Activated CD4-positive, alpha-beta T cell treated with anti-CD3 and anti-CD28 coated beads for 36 hours (primary cell): ENCODE measurements at places on chromosomes 7 and 10.

DNA sequence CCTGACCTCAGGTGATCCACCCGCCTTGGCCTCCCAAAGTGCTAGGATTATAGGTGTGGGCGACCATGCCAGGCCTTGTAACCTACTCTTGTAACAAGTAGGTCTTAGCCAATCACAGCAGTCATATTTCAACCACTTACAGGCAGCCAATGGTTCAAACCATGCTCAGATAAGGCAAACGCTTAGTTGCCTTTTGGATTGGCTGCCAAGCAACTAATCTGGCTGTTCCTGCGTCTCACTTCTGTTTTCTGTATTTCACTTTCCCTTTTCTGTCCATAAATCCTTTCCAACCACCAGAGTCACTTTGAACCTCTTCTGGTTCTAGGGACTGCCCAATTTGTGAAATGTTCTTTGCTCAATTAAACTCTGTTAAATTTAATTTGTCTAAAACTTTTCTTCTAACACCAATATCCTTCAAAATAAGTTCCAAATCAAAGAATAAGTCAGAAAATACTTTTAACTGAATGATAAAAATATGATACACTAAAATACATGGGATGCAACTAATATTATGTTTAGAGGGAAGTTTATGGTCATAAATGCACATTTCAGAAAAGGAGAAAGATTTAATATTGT is 19.1 kb upstream of the PRF1 start:
- DNase-seq, result no peak

- no peak for DNase-seq
Measured at GRCh38 chr7:155173905-155174304, 103.8 kb downstream of the HTR5A start.

DNA sequence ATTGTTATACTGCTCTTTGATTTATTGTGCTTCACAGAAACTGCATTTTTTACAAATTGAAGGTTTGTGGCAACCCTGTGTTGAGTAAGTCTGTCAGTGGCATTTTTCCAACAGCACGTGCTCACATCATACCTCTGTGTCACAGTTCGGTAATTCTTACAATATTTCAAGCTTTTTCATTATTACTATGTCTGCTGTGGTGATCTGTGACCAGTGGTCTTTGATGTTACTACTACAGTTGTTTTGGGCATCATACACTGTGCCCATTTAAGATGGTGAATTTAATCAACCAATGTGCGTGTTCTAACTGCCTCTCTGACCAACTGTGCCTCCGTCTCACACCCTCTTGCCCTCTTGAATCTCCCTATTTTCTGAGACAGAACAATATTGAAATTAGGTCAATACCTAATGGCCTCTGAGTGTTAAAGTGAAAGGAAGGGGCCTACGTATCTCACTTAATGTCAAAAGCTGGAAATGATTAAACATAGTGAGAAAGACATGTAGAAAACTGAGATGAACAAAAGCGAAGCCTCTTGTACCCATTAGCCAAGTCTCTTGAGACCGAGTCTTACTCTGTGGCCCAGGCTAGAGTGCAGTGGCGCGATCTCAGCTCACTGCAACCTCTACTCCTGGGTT is 20.2 kb upstream of the ASL start:
- DNase-seq, result no peak

GRCh38 chr10:35577926-35578617 is 27.1 kb upstream of the GJD4 start:
- no peak for DNase-seq

- no peak for DNase-seq
Measured at GRCh38 chr7:100835903-100836811, 8.8 kb upstream of the EPHB4 start.

GRCh38 chr10:113362645-113363091 is 190.2 kb upstream of the HABP2 start:
- no peak for DNase-seq

GRCh38 chr7:36005293-36005692 is 147.8 kb upstream of the EEPD1 start:
- DNase-seq, result no peak

DNA sequence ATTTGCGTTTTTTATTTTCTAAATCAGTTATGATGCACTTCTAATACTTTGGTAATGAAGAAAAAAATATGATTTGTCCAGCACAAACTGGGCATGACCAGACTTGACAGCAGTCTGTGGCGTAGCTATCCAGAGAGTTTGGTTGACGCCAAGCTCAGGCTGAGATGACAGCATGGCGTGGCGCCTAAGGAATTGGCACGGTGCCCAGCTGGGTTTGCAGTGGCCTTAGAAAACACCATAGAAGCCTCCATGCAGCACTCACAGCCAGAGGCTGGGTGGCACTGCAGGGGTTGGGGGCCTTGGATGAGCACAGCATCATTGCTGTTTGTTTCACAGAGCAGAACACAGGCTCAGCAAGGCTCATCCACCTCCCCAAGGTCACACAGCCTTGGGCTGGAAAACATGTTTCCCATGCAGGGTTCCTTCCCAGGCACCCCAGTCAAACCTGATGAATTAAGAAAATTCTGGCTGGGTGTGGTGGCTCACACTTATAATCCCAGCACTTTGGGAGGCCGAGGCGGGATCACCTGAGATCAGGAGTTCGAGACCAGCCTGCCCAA is 88.9 kb downstream of the GTF2IRD1 start:
- no peak for DNase-seq

DNA sequence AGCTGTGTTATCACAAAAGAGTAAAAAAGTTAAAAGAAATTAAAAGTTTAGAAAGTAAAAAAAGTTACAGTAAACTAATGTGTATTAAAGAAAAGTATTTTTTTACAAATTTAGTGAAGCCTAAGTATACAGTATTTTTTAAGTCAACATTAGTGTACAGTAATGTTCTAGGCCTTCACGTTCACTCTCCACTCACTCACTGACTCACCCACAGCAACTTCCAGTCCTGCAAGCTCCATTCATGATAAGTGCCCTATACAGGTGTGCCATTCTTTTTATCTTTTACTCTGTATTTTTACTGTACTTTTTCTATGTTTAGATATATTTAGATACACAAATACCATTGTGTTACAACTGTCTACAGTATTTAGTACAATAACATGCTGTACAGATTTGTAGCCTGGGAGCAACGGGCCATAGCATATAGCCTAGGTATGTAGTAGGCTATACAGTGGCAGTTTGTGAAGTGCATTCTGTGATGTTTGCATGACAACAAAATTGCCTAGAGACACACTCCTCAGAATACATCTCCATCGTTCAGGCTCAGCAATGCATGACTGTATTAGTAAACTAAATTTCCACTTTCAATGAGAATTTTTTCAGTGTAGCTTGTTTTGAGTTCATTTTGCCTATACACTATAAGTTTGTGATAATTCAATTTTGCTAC is 539.9 kb upstream of the C7orf33 start:
- no peak for DNase-seq

DNA sequence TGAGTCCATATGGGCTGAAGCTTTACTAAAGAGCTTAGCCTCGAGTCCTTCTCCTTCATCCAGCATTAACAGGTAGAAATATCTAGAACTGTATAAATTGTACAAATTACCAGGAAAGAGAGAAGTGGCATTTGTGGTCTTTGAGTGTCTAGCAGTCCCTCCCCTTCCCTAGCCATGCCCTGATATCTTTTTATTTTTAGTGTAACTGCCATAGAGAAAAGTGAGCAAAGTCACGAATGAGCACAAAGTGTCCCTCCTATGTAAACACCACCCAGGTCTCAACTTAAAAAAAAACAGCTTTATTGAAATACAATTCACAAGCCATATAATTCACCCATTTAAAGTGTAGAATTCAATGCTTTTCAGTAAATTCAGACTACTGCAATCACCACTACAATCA is 339.0 kb upstream of the ZMIZ1 start:
- DNase-seq, result no peak

- DNase-seq, result no peak
Measured at GRCh38 chr7:1639071-1639470, 31.0 kb upstream of the ELFN1 start.

- no peak for DNase-seq
Measured at GRCh38 chr7:116305485-116306408, 95.4 kb downstream of the TES start.

DNA sequence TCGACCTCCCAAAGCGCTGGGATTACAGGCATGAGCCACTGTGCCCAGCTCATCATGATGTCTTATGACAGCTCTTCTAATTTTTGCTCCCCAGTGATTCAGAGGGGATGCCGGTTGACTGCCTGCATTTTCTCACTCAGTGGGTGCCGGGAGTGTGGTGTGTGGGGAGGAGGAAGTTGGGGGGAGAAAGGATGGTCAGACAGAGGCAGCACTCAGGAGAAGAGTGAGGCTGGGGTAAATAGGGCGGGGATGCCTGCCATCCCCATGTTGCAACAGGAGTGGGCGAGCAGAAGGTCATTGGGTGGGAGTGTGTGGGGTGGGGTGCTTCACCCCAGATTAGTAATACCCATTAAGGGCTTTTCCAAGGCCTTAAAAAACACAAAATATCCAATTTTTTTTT is 3.5 kb upstream of the CCL24 start:
- DNase-seq, result no peak

- DNase-seq, result peak; percentile 86
Measured at GRCh38 chr10:133335246-133336117, 1.2 kb downstream of the CALY start.

- no peak for DNase-seq
Measured at GRCh38 chr10:5434017-5434753, 21.8 kb downstream of the NET1 start.

DNA sequence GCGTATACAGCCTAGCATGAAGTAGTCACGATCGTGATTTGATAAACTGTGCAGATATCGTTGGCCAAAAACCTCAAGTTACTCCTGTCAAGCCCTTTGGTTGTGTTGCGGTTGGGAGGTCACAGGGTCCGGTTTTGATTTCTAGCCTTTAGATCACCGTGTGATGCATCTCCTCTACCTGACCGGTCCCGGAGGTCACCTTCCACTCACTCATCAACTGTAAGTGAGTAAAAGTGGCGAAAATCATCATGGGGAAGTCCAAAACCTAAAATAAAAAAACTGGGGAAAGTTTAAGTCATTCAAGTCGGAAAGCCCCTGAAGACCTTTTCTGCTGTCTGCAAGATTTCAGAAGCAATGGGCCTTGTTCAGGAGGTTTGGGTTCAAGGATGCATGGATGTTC is 62.8 kb downstream of the ADARB2 start:
- DNase-seq, result no peak

DNA sequence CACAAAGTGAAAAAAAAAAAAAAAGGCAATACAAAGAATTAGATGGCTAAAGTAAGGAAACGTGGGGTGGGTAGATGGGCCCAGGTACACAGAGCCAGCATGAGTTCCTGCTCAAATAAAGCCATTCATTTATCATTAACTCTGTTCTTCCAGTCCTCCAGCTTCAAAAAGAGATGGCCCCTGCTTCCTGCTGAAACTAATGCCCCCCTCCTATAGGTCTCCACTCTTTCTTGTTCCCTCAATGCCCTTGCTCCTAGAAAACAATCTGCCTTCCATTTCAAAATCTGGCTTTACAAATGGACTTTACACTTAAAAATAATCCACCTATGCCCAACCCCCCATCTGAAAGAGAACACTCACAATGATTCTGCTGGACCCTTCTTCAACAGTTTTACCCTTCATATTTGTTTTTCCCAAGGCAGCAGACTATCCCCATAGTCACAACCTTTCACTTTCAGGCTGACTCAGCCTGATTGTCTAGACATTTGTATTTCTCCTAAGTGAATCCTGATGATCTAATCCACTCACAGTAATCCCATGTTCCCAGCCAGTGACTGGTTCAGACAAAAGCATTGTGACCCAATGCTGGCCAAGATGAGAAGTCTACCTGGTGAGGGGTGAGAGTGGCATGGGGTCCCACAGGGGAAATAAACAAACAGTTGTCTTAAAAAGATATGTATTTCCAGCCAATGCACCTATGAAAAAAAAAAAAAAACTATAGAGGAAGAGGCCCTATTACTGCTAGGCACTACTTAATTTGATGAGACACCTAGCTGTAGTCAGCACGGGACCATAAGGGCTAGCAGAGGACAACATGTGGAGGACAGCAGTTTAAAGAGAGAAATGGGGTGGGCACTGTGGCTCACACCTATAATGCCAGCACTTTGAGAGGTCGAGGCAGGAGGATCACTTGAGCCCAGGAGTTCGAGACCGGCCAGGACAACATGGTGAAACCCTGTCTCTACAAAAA is 74.6 kb upstream of the GRID1 start:
- DNase-seq, result no peak

DNA sequence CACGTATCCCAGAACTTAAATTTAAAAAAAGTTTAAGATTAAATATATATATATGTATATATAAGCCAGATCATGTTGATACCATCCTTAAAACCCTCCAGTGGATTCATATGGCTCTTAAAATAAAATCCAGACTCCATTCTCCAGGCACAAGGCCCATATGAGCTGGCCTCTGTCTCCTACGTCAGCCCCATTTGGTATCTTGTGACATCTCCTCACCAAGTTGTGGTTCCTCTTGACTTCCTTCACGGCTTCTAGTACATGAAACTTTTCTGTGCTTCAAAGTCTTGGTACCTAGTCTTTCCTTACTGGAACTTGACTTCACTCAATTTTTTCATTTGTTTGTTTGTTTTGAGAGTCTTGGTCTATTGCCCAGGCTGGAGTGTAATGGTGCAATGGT is 61.3 kb downstream of the PRLHR start:
- no peak for DNase-seq

DNA sequence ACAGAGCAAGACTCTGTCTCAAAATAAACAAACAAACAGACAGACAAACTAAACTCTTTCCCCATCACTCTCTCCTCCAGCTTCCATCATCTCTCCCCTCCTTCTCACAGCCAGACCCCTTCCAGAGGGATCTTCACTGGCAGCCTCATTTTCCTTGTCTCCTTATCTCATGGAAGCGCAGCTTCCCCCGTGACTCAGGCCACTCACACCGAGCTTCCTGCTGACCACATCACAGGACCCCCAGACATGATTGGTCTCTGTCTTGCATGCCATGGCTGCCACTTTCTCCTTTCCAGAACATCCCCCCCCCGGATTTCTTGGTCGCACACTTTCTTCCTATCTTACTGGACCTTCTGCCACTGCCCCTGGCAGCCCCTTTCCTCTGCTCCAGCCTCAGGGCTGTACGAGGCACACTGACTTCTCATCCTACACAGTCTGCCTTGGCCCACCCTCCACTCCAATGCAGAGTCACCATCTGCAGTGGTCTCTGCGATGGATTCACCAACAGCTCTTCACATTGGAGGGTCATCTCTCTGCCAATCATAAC is 4.9 kb upstream of the INSIG1 start:
- no peak for DNase-seq

- no peak for DNase-seq
Measured at GRCh38 chr10:64506963-64507362, 985.8 kb downstream of the REEP3 start.

GRCh38 chr10:44233561-44234482 is 151.1 kb downstream of the CXCL12 start:
- DNase-seq, result no peak

- no peak for DNase-seq
Measured at GRCh38 chr10:121754666-121755065, 156.4 kb upstream of the FGFR2 start.
